ENCODE measurements at places on chromosomes 3 and 15. TPM values are rescaled to one million over a fixed set of nuclear protein-coding genes. Genes with fewer than 3 reads are reported as not detected.
A peak's percentile ranks its signal among the peaks of the same experiment; 100 is the strongest.

DNA sequence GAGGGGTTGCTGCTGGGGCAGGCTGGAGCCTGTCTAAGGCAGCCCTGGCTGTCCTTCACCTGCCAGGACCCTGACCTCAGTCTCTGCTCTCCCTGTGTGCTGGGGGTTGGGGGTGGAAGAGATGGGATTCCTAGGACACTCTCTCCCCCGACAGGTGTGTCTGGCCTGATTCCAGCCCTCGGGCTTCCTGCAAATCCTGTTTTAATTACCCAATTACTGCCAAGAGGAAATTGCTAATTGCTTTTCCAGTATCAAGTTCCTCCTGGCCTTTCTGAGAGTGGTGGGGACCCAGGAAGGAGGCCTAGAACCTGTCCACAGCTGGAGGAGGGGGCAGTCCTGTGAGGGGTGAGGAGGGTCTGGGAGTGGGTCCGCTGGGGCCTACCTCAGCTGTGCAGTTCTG is 15.8 kb downstream of the PLXNA1 start:
- H3K4me1 ChIP-seq, result no peaks in the 10 kb centered on the region
- H3K36me3 ChIP-seq, result no peaks in the 10 kb centered on the region
- H3K27ac ChIP-seq, result no peak overlapping the region
- DNase-seq, result no peak

CKMT1A gene
- total RNA-seq, result 1.7 TPM

ROBO2 gene
- total RNA-seq, result not detected

DNA sequence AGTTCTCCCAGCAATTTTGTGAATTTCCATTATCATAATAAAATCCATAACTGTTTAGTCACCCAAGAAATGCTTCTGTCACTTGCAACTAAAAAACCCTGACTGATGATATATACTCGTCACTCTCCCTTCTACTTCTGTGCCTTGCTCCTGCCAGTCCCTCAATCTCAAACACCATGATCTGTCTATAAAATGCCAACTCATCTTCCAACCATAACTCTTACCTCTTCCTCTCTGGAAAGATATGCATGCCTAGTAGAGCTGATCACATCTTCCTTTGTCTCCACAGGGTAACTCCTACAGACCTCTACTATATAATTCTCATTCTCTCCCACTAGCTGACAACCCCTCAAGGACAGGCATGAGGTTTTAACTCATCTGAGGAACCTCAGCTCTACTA is 5.2 kb upstream of the VEPH1 start:
- no peaks in the 10 kb centered on the region for H3K4me1 ChIP-seq
- no peaks in the 10 kb centered on the region for H3K27me3 ChIP-seq
- H3K36me3 ChIP-seq, result no peaks in the 10 kb centered on the region
- no peak for DNase-seq

SPESP1 gene
- not detected for total RNA-seq

HYPK gene
- total RNA-seq, result 22.8 TPM

DNA sequence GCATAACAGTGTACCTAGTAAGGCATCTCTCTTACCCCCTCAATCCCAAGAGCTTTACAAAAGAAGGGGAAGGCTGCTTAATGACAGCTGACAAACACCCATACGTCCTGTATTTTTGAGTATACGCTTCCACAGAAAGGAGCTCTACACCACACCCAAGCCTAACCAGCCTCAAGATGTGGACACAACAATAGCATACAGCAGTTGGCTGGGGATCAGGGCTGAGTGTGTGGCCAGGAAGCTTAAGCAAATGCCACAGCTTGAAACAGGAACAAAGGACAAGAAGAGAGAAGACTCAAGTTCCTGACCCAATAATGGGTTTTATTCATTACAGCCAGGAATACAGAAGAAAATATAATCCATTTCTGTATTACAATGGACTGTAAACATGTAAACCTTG is 6.9 kb downstream of the HEXA start:
- H3K4me3 ChIP-seq, result no peak overlapping the region
- no peak overlapping the region for H3K27ac ChIP-seq
- H3K27me3 ChIP-seq, result no peaks in the 10 kb centered on the region

GRCh38 chr15:64562003-64562640 is 101.7 kb downstream of the ZNF609 start:
- no peak overlapping the region for H3K4me3 ChIP-seq
- H3K36me3 ChIP-seq, result no peaks in the 10 kb centered on the region
- H3K27me3 ChIP-seq, result no peaks in the 10 kb centered on the region
- H3K4me1 ChIP-seq, result no peaks in the 10 kb centered on the region
- no peak overlapping the region for H3K27ac ChIP-seq

XCR1 gene
- not detected for total RNA-seq

ARL8B gene
- 45.3 TPM for total RNA-seq

DNA sequence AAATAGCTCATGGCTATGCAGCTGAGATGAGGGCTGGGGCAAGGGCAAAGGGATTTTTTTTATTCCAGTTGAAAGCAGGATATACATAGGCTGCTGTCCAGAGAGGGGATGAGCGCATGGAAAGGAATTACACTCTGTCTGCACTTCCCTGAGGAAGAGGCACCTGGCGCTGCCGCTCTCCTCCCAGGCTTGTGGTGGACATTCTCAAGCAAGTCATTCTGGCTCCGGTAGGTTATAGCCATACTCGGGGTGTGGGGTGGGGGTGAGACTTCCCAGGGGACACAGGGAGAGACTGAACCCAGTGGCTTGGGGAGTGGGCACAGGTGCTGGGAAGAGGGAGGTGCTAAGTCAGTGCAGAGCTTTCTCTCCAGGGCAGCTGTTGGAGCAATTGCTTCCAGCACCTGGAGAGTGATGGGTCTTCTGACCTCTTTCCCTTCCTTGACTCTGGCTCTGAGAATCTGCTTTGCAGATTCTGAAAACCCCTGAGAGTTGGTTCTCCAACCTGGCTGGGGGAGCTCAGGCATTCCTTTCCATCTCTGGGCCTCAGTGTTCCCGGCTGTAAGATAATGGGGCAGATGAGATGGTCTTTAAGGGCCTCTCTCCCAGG is 24.3 kb downstream of the CYP8B1 start:
- H3K4me1 ChIP-seq, result no peaks in the 10 kb centered on the region
- no peaks in the 10 kb centered on the region for H3K27me3 ChIP-seq
- peak; percentile 24 for DNase-seq
- H3K27ac ChIP-seq, result no peak overlapping the region

DNA sequence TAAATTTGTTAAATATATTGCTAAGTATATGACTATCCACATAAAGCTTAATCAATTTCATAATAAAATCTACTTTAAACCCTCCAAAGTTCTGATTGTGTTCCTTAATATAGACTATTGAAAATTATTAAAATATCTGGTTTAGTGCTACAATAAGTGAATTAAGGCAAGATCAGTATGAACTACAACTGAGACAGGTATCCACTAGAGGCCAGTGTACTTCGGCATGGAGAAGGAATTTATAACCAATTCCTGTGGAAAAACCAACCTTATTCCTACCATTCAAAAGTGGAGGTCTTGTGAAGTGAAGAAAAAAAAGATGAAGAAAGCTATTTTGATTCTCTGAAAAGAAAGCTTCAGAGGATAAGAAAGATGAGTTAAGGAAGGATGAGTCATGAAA is 237.7 kb downstream of the SUCLG2 start:
- no peak overlapping the region for H3K4me3 ChIP-seq
- no peak for DNase-seq
- H3K27ac ChIP-seq, result no peak overlapping the region
- H3K36me3 ChIP-seq, result no peaks in the 10 kb centered on the region
- H3K27me3 ChIP-seq, result no peaks in the 10 kb centered on the region
- no peaks in the 10 kb centered on the region for H3K4me1 ChIP-seq

SLC51B gene
- not detected for total RNA-seq

- DNase-seq, result no peak
- no peaks in the 10 kb centered on the region for H3K4me1 ChIP-seq
- H3K36me3 ChIP-seq, result no peaks in the 10 kb centered on the region
- H3K4me3 ChIP-seq, result no peak overlapping the region
- no peaks in the 10 kb centered on the region for H3K27me3 ChIP-seq
- H3K27ac ChIP-seq, result no peak overlapping the region
These were observed 465.0 kb downstream of the PLOD2 start for GRCh38 chr3:145696011-145696410.

GABRA5 gene
- total RNA-seq, result not detected

GRCh38 chr15:40508216-40508615 is 37.4 kb downstream of the CHST14 start:
- no peak for DNase-seq
- peaks cover 14% of the 10 kb centered on the region for H3K4me1 ChIP-seq
- no peak overlapping the region for H3K27ac ChIP-seq
- no peak overlapping the region for H3K4me3 ChIP-seq
- no peaks in the 10 kb centered on the region for H3K36me3 ChIP-seq
- H3K27me3 ChIP-seq, result no peaks in the 10 kb centered on the region

DNA sequence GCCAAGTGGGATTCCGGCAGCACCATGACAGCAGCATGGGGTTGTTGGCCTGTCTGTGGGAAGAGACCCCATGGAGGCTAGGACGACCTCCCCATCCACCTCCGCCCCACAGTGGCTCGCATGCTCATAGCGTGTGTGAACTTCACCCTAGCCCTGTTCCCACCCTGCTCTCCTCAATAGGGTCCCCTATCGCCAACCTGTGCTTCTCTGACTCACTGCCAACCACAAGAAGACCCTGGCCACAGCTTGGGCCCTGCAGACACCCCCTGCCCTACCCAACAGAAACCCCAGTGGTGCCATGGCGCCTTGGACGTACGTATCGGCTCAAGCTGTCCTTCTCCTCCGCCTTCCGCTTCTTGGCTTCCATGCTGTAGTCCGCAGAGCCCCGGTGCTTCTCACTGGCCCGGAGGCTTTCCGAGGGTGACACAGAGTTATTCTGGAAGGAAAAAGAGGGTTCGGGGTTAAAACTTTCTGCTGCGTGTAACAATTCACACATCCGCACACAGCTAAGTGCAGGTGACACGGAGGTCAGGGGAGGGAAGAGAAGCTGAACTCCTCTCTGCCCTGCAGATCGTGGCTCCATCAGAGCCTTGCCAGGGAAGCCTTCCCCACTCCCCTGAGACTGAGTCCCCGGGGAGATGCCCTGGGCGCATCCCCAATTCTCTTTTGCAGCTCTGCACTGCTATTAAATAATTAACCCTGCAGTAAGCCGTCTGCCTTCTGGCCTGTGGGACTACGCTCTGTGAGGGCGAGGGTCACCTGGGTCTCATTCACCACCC is 37.3 kb downstream of the TLE3 start:
- no peaks in the 10 kb centered on the region for H3K27me3 ChIP-seq

DNA sequence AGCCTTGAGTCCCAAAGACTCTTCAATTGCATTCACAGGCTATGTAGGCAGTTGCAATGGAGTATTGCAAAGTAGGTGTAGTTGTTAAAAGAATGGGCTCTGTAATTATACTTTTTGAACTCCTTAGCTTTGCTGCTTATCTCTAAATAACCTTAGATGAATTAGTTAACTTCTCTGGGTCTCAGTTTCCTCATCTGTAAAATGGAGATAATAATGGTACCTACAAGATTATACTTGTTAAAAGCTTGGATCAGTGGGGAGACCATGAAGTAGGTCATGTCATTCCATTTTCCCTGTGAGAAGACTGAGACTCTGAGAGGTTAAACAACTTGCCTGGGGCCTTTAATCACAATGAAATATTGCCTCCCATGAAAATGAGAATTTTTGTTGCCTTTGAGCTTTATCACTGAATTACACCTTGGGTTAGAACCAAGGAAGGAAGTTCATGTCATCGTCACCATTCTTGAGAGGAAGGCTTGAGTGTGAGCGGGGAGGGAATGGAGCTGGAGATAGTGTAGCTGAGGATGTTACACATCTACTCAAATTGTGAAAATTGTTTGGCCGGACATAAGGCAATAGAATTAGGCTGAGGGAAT is 38.1 kb downstream of the CTDSPL start:
- H3K27ac ChIP-seq, result no peak overlapping the region
- no peak for DNase-seq
- H3K27me3 ChIP-seq, result peaks cover 10% of the 10 kb centered on the region
- no peak overlapping the region for H3K4me3 ChIP-seq
- H3K4me1 ChIP-seq, result no peaks in the 10 kb centered on the region

DNA sequence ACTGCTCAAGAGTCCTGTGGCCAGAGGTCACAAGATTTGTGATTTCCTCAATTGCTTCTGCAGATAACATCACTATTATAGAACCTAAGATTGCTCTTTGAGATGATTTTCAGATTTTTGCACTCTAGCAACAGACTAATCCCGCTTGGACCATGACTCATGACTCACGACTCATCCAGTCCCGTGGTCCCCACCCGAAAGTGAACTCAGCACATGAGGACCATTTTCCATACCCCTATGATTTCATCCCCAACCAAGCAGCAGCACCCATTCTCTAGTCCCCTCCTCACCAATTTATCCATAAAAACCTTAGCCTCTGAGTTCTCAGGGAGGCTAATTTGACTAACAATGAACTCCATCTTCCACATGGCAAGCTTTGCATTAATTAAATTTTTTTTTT is 106.3 kb upstream of the ALCAM start:
- H3K27me3 ChIP-seq, result no peaks in the 10 kb centered on the region
- no peak overlapping the region for H3K4me3 ChIP-seq
- no peak for DNase-seq
- H3K4me1 ChIP-seq, result no peaks in the 10 kb centered on the region

TAGLN3 gene
- 2.6 TPM for total RNA-seq

DNA sequence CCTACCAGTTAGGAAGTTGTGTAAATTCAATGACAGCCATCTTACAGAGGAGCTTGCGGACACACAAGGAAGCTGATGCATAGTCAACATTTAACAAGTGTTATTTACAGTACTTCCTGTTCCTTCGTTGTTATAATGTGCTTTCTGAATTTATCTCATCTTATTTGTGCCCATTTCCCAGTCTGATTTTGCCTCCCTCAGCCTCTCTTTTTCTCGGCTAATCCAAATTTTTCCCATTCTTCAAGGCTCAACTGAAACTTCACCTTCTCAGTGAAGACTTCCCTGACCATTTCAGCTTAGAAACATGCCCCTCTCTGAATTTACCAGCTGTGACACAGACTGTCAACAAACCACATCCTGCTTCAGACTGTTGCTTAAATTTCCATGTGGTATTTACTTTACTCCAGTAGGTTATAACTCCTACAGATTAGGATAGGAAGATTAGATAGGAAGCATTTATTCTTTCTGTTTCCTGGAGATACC is 55.7 kb upstream of the CP start:
- peak overlapping the region; percentile 94 for H3K27ac ChIP-seq
- peak; percentile 91 for DNase-seq
- no peaks in the 10 kb centered on the region for H3K36me3 ChIP-seq
- peaks cover 49% of the 10 kb centered on the region for H3K4me1 ChIP-seq
- H3K27me3 ChIP-seq, result no peaks in the 10 kb centered on the region

GNAT1 gene
- not detected for total RNA-seq

- no peaks in the 10 kb centered on the region for H3K36me3 ChIP-seq
- H3K4me1 ChIP-seq, result no peaks in the 10 kb centered on the region
- no peak overlapping the region for H3K27ac ChIP-seq
- H3K27me3 ChIP-seq, result peaks cover 18% of the 10 kb centered on the region
- H3K4me3 ChIP-seq, result no peak overlapping the region
These were observed 12.8 kb upstream of the SETMAR start for GRCh38 chr3:4290272-4290893.

GRCh38 chr15:88178631-88179030 is 77.9 kb downstream of the NTRK3 start:
- H3K36me3 ChIP-seq, result no peaks in the 10 kb centered on the region
- DNase-seq, result no peak
- H3K4me3 ChIP-seq, result no peak overlapping the region
- no peaks in the 10 kb centered on the region for H3K4me1 ChIP-seq
- no peaks in the 10 kb centered on the region for H3K27me3 ChIP-seq
